ENCODE measurements at places on chromosomes 12 and 14.

DNA sequence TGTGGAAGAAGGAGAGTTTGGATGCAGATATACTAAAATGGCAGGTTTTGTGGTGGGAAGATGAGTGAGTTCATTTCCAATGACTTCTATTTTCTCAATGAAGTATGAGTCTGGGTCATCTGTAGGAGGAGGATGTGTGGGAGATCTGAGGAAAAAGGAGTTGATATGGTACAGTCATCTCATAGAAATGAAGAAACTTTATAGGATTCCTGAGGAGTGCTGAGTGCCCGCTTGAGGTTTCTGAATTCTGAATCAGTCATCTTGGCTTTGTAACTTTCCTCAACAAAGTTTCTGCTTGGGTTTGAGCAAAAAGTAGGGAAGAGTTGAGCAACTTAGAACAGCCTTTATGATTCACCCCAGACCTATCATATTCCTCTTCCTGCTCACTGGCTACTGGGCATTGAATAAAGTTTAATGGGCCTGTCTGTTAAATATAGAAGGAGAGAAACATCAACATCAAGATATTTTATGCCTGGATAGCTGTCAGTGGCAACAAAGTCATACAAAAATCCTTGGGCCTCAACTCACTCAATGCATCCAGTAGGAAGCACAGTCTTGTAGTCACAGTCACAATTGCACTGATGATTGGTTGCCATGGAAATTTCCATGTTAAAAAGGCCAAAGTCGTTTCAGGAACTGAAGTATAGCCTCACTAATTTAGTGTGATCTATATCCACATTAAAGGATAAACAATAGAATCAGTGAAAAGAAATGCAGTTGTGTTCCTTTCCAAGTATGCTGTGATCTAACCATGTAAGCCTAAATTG is 284.7 kb downstream of the DUSP6 start:
- no peak for DNase-seq

DNA sequence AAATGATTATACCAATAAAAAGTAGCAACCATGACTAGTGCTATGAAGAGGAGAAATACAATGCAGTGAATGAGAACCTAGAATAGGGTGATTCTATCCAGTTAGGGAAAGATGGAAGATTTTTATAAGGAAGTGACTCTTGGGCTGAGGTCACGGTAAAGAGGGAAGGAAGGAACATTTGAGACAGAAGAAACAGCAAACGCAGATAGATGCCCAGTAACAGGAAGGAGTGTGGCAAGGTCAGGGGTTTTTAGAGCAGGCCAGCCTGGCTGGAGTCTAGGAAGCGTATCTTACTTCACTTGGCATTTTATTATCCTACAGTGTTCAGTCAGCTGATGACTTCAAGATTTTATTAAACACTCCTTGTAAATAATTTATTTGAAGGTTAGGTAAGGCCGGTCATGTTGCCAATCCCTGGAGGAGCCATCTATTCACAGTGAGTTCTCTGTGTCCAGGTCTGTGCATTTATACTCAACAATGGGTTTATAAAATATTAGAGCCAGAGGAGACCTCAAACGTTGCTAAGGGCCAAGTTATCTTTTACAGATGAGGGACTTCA is 170.6 kb downstream of the PRKCH start:
- no peak for DNase-seq

- no peak for DNase-seq
Measured at GRCh38 chr14:28242895-28243294, 523.7 kb upstream of the FOXG1 start.

GRCh38 chr14:32073537-32074189 is 3.4 kb upstream of the ARHGAP5 start:
- DNase-seq, result no peak

- no peak for DNase-seq
Measured at GRCh38 chr12:98894412-98895085, 249.5 kb downstream of the APAF1 start.

DNA sequence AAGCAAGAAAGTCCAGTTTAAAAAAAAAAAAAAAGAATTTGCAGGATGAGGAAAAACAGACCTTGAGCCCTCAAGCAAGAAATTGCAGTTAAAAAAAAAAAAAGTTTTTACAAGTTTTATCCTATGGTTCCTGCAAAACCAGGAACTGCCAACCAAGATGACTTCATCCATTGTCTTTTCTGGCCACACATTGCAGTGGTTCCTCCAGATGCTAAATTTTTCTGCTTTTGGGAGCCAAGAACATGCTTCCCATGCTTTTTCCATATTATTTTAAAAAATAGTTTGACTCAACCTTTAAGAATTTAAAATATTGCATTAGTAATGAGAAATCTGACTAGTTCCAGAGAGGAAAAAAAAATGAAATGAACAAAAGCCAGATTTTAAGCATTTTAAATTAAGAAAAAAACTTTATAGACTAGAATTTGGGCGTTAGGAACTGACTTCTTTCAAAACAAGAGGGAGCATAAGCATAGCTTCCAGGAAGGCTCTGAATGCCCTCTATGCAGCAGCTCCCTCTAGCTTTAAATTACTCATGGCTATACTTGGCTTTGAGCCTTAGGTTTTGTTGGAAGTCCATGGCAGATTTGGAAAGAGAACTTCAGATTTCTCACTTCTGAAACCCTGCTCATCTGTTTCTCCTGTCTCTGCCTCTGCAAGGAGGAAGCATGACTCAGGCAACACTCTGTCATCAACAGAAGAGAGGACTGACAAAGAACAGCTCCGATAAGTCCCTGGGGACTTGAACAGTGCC is 124.5 kb downstream of the GPR65 start:
- no peak for DNase-seq

DNA sequence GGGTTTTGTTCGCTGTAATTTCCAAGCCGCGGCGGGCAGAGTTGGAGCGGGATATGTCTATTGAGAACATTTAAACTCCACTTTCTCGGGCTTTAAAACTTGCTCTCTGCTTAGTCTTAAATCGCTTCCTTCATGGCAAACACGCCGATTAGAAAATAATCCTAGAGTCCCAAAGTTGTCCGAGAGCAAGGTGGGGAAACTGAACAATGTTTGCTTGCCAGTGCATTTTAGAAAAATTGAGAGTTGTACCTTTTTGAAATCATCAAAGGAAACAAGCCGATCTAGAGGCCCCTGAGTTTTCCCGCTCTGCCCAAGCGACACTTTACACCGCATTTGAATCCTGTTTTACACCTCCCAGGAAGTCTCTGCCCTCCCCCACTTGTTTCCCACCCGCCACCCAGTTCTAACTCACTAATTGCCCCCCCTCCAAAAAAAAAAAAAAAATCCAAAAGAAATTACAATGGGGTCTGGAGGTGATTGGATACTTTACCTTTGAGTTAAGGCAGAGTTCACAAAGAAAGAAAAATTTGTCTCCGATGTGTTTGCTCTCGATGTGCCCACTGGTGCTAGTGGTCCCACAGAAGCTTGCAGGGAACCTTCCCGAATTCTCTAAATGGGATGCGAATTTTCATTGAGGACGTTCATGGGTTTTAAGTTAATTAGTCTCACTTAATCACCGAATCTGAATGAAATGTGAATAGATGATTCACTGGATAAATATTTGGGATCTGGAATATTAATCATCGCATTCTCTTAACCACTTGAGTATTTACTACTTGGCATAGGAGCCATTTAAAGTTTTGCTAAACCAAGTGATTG is 2.3 kb downstream of the HMGA2 start:
- no peak for DNase-seq

DNA sequence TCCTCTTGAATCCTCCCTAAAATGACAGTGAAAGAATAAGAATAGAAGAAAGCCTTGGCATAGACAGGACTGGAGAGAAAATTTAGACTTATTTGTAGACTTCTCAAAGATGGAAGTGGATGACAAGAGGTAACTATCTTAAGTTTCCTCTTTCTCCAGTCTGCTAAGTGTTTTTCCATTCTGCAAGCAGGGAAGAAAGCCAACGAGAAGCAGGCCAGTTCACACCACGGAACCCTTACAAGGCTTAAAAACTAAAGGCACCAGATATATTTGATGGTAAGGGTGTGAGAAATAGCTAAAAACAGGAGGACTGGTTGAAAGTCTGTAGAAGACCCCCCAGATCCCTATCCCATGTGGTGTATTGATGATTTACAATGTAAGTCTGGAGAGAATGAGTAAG is 82.9 kb upstream of the GPHB5 start:
- no peak for DNase-seq

GRCh38 chr12:81797100-81797499 is 38.0 kb upstream of the PPFIA2 start:
- DNase-seq, result no peak

DNA sequence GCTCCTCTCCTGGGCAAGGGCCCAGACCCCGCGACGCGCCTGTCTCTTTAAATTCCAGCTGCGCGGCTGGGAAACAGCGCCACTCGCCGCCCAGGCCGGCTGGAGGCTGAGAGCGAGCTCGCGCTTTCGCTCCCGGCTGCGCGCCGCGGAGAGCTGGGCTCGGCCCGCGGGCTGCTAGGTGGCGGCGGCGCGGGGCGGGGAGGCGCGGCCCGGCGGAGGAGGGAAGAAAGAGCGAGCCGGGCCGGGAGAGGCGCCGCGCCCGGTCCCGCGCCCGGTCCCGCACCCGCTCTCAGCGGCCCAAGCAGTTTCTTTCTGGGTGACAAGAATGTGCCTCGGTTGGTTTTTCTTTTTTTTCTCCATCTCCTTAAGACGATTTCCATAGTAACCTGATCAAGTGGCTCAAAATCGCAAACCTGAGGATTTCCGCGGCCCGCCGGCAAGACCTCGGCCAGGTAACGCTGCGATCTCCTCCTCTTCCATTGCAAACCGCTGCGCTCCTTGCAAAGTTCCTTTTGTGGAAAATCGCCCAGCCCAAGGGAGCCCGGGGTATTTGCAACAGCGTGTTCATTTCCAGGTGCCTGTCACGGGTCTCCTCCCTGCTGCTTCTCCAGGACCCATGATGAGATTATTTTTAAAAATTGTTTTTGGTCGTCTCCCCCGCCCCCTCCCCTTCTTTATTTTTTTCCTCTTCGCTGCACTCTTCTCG is 259.5 kb upstream of the E2F7 start:
- DNase-seq, result no peak

- DNase-seq, result no peak
Measured at GRCh38 chr14:58884442-58884841, 246.7 kb downstream of the DACT1 start.

GRCh38 chr12:3055026-3055703 is 22.0 kb upstream of the TSPAN9 start:
- no peak for DNase-seq

DNA sequence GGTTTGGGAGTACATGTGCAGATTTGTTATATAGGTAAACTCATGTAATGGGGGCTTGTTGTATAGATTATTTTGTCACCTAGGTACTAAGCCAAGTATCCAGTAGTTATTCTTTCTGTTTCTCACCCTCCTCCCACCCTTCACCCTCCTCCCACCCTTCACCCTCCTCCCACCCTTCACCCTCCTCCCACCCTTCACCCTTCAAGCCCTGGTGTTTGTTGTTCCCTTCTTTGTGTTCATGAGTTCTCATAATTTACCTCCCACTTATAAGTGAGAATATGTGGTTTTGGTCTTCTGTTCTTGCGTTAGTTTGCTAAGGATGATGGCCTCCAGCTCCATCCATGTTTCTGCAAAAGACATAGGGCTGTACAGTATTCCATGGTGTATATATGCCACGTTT is 58.7 kb upstream of the OR10AD1 start:
- no peak for DNase-seq

DNA sequence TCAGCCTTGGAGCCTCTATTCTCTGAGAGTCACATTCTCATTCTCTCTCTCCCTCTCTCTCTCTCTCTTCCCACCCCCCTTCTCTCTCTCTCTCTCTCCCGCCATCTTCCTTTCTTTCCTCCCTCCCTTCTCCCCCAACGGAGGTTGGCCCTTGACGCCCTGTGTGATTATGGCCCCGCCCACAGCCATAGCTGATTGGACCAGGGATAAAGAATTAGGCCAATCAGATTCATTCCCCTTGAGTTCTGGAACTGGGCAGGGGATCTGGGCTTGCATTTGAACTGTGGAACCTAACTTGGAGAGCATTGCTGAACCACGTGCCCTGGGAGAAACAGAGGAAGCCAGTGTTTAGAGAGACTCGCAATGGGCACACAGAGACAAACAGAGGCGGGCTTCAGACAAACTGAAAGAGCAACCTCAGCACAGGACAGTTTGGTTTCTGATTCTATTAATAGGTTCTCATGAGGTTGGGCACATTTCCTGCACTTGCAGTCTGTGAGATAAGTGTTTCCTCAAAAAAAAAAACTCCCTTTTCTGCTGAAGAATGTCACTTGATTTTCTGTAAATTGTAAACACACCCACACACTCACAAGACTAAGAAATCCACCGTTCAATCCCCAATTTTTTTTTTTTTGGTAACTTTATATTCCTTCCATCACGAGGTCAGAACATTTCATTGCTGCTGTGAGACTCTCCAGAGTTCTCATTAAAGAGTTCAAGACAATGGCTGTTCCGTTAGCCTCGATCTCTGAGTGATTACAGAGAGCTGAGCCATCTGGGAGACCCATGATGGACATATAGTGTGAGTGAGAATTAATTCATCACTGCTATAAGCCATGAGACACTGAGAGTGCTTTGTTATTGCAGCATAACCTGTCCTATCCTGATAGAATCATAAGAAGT is 3.5 kb upstream of the P2RX7 start:
- DNase-seq, result peak; percentile 57

GRCh38 chr12:120356567-120357030 is 12.4 kb downstream of the MSI1 start:
- DNase-seq, result peak; percentile 55

GRCh38 chr12:49616533-49617219 is 6.7 kb upstream of the PRPF40B start:
- no peak for DNase-seq

DNA sequence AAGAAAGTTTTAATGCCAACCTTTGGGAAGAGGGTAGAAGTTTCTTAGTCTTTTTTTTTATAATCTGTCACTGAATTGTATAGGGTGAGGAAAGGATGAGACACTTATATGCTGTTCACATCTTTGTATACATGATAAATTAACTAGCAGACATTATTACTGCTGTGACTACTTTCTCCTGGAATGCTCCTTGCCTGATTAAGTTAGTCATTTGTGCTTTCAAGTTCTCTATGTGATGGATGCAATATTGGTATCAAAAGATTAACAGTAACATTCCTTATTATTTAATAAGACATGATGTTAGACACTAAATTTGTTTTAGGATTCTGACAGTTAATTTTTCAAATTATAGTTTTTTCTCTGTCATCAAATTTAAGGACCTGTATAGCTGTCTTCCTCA is 223.4 kb upstream of the GARIN2 start:
- DNase-seq, result no peak

GRCh38 chr12:69904777-69905176 is 79.8 kb downstream of the MYRFL start:
- no peak for DNase-seq

GRCh38 chr12:89098441-89099112 is 253.7 kb downstream of the DUSP6 start:
- DNase-seq, result no peak

- DNase-seq, result no peak
Measured at GRCh38 chr12:26017484-26018211, 59.2 kb downstream of the RASSF8 start.

DNA sequence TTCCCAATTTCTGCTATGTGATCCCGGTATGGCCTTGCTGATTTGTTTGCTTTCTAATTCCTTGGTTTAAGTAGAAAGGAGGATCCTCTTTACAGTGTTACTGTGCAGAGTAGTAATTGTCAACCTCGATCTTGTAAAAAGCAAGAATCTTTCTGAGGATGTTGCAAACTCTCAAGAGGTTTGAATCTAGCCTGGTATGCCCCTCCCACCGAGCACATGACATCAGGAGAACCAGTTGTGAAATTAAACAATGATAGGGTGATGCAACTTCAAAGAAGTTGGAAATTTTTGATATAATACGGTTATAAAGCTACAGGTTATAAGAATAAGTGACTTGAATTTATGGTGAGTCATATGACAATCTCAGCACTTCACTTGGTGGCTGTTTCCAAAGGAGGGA is 35.0 kb upstream of the FUT8 start:
- DNase-seq, result no peak
